IMR-90 (cell line): ENCODE measurements at places on chromosomes 11 and 22.

DNA sequence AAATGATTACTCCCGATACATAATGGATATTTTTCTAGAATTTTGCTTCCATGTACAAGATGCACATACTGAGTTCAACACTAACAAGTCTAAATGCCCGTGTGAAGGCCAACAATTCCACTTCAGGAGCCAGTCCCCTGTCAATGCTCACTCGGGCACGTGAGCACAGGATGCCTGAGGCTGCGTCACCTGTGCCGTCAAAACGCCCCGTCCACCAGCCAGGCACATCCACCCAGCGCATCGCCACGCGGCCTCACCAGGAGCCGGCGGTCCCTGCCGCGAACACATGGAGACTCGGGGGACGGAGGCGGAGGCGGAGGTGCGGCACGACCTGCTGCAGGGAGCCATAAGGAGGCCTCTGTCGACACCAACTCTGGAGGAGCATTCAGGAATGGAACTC lies 9.8 kb downstream of the TOLLIP start:
- DNase-seq = no peak

GRCh38 chr22:44458044-44459020 lies 39.7 kb downstream of the RTL6 start:
- DNase-seq = no peak

DNA sequence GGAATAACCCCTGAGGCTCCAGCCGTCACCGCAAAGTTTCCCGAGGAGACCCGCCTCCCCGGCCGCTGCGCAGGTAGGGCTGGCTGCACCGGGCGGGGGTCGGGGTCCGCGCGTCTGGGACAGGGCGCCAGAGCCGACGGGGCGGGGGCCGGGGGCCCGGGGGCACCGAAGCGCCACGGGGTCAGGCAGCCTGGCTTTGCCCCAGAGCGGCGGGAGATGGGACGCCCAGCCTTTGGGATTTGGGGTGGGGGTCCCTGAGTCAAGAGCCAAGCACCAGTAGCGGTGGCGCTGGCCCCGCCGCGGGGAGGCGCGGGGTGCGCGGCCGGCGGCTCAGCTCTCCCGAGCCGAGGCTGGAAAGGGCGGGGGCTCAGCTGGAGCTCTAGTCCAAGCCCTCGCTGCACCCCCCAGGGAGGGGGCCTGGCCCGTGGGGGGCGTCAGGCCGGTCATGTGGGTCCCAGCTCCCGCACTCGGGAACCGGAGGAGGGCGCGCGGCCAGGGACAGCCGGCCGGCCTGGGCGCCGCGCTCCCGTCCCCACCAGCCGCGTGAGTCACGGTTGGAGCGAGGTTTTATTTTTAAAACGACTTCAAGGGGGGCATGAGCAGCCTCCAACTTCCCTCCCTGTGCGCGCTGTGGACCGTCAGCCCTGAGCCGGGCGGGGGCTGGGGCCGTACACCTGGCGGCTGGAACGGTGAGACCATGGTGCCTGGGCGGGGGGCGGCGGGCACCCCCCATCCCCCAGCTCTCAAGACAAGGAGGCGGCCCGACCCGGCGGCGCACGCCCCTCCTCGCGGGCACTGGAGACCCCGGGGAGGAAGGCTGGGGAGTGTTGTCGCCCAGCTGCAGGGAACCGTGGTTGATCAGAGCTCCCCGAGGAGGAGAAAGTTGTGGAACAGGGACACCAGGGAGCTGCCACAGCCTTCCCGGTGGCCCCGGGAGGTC lies 626 bp downstream of the FLRT1 start:
- peak; percentile 35 for DNase-seq

DNA sequence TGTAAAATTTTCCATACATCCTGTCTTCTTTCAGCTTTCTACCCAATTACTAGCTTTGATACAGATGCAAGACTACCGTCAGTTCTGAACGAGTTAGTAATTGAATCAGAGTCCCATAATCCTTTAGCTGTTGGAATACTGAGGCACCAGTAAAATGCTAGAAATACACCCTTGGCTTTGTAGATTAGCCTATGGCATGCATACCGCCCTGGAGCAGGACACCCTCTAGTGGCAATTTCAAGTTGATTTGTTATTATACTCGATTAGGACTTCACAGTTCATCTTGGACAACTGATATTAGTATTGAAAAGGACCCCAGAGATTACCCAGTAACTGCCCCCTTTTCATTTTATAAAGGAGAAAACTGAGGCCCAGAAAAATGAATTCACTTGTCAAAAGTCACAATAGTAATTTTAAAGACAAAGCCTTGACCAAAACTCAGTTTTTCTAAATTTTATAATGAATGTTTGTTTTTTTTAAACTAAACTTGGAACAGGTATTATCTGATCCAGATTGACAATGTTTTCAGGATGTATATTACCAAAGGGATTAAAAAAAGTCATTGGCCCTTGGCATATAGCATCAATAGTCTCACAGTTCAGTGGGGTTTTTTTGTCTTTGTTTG lies 72.6 kb downstream of the HIPK3 start:
- peak; percentile 72 for DNase-seq

DNA sequence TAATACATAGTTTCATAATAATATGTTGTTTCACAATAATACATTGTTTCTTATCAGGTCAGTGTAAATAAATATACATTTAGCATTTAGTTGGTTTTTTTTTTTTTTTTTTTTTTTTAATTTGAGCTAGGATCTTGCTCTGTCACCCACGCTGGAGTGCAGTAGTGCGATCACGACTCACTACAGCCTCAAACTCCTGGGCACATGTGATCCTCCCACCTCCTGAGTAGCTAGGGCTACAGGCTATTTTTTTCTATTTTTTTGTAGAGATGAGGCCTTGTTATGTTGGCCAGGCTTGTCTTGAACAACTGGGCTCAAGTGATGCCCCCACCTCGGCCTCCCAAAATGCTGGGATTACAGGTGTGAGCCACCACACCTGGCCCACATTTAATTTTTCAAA lies 43.5 kb downstream of the MIAT start:
- no peak for DNase-seq

- no peak for DNase-seq
Observed at GRCh38 chr11:72216638-72217037, at the start of gene FOLR2. Gene FOLR2 (plus strand): TSS chr11:72216794. CDS start chr11:72218585, 1,791 bp downstream.

DNA sequence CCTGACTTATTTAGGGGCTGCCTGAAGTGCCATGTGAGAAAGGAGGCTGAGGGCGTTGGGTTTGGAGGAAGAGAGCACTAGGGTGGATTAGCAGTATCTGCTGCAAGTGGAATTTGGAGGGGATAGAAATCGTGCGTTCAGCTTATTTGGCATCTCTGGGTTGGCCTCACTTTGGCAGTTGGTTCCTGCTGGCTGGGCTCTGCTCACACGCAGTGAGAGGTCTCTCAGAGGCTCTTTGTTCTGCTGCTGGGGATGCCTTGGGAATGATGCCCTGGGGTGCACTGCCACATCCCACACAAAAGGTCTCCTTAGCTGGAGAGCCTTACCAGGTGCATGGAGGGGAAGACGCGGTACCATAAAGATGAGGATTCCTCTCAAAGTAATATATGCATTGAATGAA lies 17.7 kb upstream of the MICAL2 start:
- DNase-seq = no peak

DNA sequence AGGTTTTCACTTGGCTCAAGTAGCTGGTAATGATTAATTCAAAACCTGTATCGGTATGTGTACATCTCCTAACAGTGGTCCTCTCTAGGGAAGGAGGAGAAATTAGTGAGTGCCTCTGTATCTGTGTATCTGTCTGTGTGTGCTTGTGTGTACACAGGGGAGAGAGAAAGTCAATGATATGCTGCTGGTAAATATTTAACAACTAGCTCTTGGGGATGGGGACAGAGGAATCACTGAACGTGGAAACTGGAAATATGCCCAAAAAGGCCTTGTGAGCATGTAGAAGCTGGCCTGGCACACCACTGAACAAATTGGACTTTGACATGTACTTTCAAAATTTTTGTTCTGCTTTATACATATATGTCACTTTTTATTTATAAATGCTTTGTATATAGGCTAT lies 214.0 kb upstream of the SYN3 start:
- DNase-seq = no peak

GRCh38 chr22:32043391-32043790 lies 330 bp downstream of the SLC5A1 start:
- DNase-seq = no peak

GRCh38 chr22:26713823-26714449 lies 56.5 kb downstream of the MIAT start:
- no peak for DNase-seq

DNA sequence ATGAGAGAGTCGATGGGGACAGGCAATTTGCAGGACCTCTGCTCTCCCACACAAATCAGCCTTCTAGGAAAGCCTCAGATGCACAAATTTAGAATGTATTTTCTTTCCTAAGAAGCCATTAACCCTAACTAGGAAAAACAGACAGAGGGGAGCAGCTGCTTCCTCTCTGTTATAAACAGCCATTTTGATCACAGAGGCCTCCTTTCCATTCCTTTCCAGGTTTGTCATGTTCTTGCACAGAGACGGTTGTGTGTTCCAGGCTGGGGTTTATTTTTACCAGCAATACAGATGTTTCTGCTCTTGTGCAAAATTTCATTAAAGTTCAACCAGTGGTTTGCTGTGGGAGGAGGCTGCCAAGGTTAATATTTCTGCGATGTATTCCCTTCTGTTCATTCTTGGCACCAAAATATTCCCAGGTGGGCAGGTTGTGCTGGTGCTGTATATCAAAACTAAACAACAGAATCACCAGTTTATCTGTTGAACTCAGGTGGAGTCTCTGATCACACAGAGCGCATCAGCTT lies 90.2 kb downstream of the NAV2 start:
- DNase-seq = peak; percentile 48

DNA sequence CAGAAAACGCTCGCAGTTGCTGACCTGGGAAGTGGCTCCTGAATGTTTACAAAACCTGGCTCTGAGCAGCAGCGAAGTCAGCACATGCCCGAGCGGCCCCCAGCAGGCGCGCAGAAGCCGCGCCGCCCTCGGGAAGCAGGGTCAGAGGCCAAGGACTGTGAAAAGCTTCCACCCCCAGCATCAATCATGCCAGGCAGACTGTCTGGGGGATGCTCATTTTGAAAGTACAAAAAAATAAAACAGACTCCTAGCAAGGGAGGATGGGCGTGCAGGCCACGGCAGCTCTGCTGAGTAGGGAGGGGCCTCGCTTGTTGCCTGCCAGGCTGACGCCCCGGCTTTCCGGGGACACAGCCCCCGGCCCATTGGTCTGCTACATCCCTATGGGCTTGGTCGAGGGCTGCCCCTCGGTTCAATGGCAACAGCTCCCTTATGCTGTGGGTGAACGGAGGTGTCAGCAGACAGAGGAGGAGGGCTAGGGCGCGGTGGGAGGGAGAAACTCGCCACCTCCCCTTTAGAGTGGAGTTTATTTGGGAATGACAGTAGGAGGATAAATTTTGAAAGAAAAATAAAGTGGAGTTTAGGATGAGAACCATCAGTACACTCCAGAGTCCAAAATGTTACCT lies 37.7 kb upstream of the GNB1L start:
- DNase-seq = peak; percentile 53

- no peak for DNase-seq
Observed at GRCh38 chr11:107413352-107413751, 44.3 kb downstream of the CWF19L2 start.

DNA sequence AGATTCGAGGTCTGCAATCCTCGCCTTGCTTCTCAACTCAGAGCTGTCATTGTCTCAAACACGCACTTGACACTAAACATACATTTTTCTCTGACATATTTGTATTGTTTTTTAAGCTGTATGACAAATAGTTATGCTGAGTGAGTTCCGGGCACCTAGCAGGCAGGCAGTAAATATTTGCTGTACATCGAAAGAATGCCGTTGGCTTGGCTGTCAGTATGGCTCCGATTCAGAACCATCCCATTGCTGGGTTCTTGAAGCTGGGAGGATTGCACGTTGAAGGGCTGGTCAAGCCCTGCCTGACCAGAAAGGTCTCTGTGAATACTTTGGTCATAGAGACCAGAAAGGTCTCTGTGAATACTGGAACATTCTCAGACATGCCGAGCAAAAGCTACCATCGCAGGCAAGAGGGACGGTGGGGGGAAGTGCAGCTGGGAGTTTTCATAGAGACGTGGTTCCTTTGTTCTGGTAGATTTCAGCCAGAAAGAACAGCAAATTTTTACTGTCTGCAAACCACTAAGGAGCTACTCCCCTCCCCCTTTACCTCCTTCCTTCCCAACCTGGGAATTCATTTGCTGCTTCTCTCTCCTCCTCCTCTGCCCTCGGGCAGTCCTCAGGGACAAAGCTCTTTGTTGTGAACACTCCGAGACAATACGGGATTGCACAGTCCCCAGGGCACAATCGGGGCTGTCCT lies 202.2 kb upstream of the SORL1-AS1 start:
- peak; percentile 25 for DNase-seq

DNA sequence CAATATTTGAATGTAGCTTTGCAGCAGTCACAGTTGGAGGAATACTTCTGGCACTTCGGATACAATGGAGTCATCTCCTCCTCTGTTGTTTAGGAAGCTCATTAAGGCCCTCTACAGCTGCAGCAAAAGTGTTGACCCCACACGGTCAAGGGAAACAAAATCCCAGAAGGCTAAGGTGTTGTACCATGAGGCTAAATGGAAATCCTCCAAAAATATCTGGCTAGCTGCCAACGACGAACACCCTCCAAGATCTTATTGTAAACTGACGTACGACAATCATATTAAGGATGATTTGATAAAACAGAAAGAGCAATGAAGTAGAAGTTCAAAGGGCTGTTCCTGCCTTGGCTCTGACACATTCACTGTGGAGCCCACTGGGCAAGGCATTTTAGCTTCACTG lies 4.0 kb downstream of the POGLUT3 start:
- no peak for DNase-seq
